Kidney (tissue), 22 donors: ENCODE measurements at places on chromosomes 3 and 15.

GRCh38 chr3:183331498-183331897 lies 78.4 kb downstream of the B3GNT5 start:
- DNase-seq, result no peak

DNA sequence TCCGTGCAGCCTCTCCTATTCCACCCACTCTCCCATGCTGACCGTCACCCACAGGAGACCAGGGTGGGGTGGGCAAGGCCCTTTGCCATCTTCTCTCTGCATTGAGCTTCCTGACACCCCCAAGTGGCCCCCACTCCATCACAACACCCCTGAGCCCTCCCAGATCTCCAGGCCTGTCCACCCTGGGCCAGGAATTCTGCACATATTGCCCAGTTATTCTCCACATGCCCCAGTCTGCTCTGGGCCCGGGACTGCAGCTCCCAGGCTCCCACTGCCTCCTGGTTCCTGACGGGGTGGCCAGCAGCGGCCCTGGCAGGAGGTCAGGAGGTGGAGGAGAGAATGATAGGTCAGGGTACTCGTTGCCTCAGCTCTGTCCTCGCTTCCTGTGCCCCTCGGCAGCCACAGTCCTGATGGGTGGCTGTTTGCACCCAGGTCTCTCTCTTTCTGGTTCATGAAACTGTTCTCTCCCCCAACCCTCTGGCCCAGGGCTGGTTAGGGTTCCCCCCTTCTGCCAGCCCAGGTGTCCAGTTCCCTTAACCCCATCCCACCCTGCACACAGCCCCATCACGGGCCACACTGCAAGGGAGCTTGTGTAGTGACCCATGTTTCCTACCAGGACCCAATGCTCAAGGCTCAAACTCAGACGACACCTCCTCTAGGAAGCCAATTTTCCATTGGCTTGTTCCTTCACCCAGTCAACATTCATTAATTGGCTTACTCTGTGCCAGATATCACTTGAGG lies 47.3 kb downstream of the IQSEC1 start:
- no peak for DNase-seq

DNA sequence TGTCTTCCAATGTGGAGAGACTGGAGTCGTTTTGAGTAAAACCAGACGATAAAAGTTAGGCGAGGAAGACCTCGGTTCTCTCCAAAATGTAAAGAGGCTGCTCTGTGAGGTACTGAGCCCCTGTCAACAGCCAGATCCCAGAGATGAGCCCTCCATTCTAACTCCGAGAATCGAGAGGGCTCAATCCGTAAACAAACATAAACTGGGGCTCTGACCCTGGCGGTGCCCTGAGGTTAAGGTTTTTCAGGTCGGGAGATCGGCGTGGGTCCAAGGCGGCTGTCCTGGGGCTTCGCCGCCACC lies 417 bp downstream of the TBCCD1 start:
- no peak for DNase-seq

DNA sequence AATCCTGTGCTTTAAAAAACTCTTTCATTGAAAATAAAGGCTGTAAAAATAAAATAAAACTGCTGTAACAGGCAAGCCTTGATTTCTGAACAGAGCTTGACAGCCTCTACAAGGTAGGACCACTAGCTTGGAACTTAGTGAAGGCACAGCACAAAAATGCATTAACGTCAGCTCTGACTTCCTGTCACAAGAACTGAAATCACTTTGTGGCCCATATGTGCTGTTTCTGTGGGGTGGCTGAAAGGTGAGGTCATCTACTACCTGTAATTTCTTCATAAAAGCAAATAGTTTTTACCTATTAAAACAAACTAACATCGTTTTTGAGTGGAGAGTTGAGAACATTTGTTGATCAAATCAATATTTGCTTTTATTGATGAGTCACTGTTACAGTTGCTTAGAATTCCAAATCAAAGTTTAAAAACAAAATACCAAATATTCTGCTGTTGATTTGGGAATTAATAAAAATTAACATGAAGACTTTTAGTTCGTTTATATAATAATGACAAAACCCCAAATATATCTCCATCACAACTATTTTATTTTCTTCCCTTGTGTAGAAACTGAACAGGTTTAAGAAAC lies 1034.1 kb downstream of the MCTP2 start:
- DNase-seq, result no peak

GRCh38 chr15:85542895-85543331 lies 162.5 kb downstream of the AKAP13 start:
- DNase-seq, result no peak

GRCh38 chr3:139957844-139958243 lies 22.9 kb downstream of the CLSTN2 start:
- no peak for DNase-seq

DNA sequence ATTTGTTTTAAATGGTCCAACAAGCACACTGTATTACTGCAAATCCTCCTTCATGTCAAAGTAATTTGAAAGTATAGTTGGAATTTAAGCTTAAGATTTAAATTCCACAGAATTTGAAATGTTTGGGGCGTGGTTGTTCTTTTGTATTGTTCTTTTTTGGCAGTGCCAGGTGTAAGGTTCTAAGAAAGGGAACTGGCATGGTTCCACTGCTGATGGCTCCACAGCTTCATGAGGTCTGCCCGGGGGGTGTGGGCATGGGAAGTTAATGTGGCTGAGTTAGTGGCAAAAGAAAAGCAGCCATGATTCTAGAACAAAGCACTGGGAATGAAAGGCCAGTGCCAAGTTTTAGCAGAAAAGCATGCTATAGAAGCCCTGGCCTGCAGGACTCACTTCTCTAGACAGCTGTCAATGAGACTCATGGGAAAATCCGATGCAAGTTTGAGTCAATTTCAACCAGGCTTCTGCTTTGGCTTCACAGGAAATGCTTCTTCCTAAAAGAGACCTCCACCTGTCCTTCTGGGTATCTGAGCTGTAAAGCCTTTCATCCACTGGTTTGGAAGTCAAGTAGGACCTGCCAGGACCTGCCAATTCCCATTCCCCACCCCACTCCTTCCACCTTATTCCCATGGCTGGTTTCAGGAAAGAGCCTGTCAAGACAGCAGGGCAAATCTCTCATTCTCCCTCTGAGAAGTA lies 18.9 kb downstream of the CDCP1 start:
- DNase-seq, result no peak

- DNase-seq, result no peak
Measured at GRCh38 chr3:157116017-157116416, 43.9 kb downstream of the CCNL1 start.

DNA sequence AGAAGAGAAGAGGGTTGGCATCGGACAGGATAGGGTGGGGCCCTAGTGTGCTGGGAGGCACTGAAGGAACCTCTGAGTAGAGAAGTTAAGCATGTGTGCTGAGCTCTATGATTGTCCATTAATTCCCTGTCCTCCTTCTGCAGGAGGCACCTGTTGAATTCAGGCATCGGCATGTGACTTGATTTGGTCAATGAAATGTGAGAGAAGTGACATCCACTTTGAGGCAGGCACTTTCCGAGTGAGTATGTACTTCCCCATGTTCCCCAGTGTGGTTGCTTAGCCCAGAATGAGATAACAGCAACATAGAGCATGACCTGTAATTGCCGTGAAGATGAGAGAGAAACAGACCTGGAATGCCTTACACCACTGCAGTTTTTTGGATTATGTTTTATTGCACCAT lies 224.8 kb downstream of the RPLP1 start:
- DNase-seq, result no peak
